ENCODE measurements at places on chromosomes 7 and 10.

DNA sequence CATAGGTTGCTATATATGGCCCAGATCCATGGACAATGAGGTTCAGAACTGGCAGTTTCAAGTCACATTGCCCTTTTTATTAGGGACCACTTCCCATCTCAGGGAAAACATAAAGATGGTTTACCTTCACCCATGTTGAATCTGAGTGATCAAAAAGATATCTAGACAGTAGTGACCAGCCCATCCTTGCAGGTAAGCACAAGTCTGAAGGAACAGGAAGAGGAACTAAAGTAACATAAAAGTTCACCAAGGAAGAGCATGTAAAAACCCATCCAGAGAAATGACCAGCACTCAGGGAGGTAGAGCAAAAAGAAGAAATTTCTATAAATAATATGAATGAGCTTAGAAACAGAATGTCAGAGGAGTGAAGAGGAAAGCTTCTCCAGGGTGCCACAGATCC, 382.5 kb downstream of the PARD3 start:
- no peak for DNase-seq

DNA sequence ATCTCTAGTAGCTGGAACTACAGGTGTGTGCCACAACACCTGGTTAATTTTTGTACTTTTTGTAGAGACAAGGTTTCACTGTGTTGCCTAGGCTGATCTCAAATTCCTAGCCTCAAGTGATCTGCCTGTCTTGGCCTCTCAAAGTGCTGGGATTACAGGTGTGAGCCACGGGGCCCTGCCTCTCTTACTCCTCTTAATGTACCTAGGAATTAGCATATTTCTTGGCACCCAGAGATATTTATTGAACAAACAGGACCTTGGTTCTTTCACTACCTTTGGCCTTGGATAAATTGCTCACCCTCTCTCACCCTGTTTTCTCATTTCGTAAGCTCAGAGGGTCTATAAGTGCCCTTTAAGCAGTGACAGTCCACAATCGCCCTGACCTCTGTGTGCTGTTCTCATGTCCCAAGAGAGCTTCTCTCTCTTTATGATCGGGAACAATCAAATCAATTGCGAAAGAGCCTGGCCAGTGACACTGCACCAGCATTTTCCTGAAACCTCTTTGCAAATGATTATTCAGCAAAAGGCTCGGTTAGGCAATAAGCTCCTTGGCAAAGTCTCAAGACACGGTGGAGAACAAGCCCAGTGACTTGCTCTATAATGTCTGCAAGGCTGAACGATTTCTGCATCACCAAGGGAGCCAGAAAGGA, 117.7 kb downstream of the APBB1IP start:
- DNase-seq = no peak

GRCh38 chr10:10730471-10731043, 287.1 kb upstream of the CELF2 start:
- DNase-seq = no peak

DNA sequence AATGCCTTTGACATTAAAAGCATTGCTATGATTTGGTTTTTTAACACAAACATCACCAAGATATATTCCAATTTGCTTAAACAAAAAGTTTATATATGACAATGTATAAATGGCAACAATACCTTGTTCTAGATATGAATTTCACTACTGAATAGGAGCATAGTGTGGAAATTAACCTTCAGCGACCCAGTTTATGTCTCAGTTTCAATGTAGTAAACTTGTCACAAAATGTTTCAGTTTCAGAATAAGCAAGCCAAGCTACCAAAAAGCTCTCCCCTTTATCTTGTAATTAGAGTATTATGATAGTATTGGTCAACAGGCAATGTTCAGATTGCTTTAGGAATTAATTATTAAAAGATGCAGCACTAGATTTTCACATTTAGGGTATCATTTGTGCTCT, 99.6 kb upstream of the PCDH15 start:
- DNase-seq = no peak

DNA sequence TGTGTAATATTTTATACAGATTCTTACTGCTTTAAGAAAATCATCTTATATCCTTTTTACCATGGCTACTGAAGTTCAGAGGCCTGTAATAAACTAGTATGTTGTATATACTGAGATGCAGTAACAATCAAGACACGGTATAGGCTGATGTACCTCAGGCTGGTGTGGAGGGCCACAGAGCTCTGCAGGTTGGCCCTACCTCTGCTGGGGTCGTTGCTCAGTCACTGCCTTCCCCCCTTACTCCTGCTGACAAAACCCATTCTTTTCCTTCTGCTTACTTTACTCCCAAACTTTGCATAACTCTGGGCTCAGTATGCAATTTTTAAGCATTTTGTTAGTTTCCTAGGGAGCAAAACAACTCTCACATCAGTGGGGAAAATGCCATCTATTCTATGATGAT, 200.1 kb upstream of the FOXP2 start:
- no peak for DNase-seq

DNA sequence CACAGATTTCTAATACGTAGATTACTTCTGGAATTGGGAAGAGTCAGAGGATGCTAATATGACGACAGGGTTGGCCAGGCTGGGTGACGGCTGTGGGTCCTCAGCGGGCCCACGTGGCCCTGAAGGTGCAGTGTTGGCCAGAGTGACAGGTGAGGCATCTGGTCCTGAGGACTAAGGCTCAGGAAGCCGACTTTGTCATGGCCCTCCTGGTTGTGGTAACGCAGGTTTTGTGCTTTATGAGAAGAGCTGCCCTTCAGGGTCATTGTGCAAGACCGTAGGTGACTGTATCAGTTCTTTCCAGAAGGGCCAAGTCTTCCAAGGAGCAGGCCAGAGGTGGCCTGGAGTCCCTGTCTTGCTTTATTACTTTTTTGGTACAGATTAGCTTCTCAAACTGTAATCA, 2.5 kb downstream of the EIF3B start:
- DNase-seq = no peak
